ENCODE measurements at places on chromosomes 7 and 10. TPM values are rescaled to one million over a fixed set of nuclear protein-coding genes. Genes with fewer than 3 reads are reported as not detected.

The TCERG1L gene
- total RNA-seq, result not detected

The ZCCHC24 gene
- total RNA-seq, result 18.2 TPM

The FBXO24 gene
- 0.05 TPM for total RNA-seq

The AZGP1 gene
- 0.62 TPM for total RNA-seq

The EPHB6 gene
- total RNA-seq, result 0.02 TPM

The CALHM3 gene
- total RNA-seq, result 0.39 TPM

The ACSM6 gene
- not detected for total RNA-seq

The NPSR1 gene
- total RNA-seq, result not detected

GRCh38 chr7:32037650-32038198 lies 32.5 kb downstream of the PDE1C start:
- peak; percentile 51 for DNase-seq

DNA sequence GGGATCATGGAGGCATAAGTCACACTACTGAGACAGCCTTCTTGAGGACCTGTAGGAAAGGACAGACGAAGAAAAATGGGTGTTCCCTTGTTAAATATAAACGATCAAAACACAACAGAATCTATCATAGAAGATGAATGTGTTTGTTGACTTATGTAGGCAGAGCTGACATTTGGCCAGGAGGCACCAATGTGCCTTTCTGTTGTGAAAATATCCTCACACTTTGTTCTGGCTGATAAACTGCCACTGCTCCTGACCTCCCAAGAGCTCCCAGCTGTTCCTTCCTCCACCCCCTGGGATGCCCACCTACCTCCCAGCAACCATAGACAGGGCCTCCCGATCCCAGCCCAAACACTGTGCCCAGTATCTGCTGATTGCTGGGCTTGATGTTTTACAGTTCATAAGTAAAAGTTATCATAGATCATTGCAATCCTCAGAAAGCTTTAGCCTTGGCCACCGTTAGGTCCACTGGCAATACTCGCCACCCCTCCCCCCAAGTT lies 116.6 kb downstream of the CTTNBP2 start:
- no peak for DNase-seq

- DNase-seq, result peak; percentile 39
Observed at GRCh38 chr7:127652333-127653248, 597 bp downstream of the SND1 start.

GRCh38 chr10:113381981-113382509 lies 170.8 kb upstream of the HABP2 start:
- peak; percentile 45 for DNase-seq

GRCh38 chr10:114697061-114697598 lies 39.1 kb upstream of the ABLIM1 start:
- DNase-seq, result peak; percentile 97

- no peak for DNase-seq
Observed at GRCh38 chr7:151207804-151208203, 2.5 kb downstream of the H2BK1 start.

DNA sequence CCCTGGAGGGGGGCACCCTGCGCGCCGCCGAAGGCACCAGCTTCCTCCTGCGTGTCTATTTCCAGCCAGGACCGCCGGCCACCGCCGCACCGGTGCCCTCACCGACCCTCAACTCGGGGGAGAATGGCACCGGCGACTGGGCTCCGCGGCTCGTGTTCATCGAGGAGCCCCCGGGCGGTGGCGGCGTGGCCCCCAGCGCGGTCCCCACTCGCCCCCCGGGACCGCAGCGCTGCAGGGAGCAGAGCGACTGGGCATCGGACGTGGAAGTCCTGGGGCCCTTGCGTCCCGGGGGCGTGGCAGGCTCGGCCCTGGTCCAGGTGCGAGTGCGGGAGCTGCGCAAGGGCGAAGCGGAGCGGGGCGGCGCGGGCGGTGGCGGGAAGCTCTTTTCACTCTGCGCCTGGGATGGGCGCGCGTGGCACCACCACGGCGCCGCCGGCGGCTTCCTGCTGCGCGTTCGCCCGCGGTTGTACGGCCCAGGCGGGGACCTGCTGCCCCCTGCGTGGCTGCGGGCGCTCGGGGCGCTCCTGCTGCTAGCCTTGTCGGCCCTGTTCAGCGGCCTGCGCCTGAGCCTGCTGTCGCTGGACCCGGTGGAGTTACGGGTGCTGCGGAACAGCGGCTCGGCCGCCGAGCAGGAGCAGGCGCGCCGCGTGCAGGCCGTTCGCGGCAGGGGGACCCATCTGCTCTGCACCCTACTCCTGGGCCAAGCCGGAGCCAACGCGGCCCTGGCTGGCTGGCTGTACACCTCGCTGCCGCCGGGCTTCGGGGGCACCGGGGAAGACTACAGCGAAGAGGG lies 594 bp downstream of the CNNM1 start:
- peak; percentile 19 for DNase-seq

DNA sequence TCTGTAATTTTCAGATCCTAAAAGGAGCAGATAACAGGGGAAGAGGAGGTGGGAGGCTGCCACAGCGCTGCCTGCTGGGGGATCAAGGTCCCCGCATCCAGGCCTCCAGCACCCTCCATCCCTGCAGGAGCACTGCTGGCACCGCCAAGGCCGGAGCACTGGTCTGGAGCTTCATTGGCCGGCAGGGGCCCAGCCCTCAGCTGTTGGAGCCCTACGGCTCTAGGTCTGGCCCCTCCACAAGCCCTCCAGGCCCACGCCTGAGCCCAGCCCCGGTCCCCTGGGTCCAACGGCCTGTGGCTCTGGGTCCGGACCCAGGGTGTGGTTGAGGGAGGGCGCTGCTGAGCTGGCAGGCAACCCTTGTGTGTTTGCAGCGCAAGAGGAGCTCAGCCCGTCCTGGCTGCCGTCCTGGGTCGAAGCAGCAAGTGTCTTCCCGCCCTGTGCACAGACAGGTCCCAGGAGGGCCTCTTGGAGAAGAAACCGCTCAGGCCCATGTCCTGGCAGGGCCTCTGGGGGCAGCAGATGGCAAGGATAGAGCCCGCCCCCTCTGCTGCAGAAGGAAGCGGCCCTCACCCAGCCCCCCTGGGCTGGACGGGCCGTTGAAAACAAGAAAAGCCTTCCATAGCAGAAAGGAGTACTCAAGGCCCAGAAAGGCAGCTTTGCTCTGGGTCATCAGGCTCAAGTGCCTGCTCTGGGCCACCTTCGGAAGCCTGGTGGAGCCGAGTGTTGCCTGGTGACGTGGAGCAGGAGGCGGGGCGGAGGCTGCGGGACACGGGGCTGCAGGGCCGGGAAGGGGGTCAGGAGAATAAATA lies 54.3 kb upstream of the TNRC18 start:
- no peak for DNase-seq

DNA sequence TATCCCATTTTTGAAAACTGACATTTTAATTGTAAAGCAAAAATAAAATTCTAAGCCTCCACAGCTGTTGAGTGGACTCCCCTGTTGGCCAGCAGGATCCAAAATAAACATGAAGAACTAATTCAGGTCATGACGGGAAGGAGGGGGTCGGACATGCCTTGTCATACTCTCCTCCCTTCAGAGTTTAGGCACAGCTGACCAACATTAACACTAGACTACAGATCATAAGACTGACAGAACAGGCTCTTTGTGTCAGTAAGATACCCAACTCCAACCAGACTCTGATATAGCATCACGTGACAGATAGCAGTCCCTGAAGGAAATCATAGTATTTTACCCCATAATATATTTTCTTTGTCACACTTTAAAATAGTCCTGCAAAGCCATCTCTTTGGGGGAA lies 20.9 kb upstream of the ZNF12 start:
- DNase-seq, result no peak

DNA sequence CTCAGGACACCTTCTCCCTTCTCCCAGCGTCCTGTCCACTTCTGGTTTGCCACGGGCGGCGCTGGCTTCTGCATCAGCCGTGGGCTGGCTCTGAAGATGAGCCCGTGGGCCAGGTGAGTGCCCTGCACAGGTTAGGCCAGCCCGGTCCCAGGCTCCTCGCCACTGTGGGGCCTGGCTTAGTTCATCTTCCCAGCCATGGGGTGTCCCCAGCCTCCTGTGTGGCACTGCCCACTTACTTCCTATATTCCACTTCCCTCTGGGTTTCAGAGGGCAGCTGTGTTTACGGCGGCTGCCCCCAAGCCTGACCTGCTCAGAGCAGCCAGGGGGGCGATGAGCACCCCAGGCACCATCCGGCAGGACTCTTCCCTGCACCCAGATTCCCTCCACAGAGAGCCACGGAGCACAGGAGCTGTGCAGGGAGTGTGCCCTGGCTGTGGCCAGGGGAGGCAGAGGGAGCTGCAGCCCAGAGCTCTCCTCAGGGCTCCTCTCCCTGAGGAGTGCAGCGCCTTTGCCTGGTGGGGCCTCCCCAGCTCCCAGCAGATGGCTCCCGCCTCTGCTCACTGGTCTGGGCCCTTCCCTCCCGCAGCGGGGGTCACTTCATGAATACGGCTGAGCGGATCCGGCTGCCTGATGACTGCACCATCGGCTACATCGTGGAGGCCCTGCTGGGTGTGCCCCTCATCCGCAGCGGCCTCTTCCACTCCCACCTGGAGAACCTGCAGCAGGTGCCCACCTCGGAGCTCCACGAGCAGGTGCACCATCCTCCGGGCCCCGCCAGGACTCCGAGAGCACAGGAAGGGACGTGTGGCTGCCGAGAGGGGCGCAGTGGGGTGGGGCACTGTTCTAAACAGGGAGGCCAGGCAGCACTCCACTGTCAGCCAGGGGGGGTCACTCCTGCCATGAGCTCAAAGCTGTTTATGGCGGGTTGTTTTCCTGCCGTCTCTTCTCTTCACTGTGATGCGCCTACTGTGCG lies 6.4 kb downstream of the LFNG start:
- peak; percentile 37 for DNase-seq

GRCh38 chr10:91571671-91572070 lies 61.2 kb downstream of the PPP1R3C start:
- no peak for DNase-seq

GRCh38 chr10:16986082-16986405 lies 143.6 kb downstream of the CUBN start:
- DNase-seq, result no peak

- DNase-seq, result no peak
Observed at GRCh38 chr7:154783281-154783909, 219.5 kb downstream of the PAXIP1 start.

- peak; percentile 26 for DNase-seq
Observed at GRCh38 chr10:14904316-14904732, 25.7 kb downstream of the SUV39H2 start.

GRCh38 chr7:13920053-13920697 lies 69.3 kb downstream of the ETV1 start:
- DNase-seq, result peak; percentile 98

DNA sequence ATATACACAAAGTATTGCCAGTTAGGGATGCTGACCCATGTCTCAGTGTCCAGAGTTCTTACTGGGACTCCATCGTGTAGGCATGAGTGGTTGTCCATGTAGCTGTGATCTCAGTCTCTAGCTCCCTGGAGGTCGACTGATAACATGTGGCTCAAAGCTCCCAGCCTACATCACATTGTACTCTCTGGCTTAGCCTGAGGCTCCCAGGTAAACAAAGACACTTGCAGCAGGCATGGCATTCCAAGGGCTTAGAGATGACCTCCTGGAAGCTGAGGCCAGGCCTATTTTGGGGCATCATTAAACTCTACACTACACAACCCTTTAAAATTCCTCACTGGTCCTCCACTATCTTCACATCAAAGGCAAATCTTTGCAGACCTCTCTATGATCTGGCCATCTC lies 100.8 kb upstream of the DOCK1 start:
- DNase-seq, result no peak

GRCh38 chr10:22649390-22649841 lies 65.0 kb downstream of the PIP4K2A start:
- DNase-seq, result no peak

DNA sequence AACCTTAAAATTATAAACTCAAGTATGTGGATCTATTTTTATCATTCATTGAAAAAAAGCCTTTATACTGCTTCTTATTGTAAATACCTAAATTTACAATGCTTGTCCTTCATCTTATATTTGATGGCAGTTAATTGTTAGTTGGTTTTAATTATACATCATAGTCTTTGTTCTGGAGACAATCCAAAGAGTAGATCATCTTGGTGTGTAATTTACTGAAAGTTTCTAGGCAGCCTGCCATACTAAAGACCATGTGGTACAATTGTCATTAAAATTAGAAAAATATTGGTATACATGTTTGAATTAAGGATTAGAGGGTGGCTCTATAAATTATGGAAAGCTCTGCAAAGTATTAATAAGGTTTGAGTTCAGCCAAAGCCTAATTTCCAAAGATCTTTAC lies 231.4 kb downstream of the KCND2 start:
- DNase-seq, result no peak

- DNase-seq, result no peak
Observed at GRCh38 chr10:29228562-29228961, 60.3 kb upstream of the LYZL1 start.

GRCh38 chr7:138726288-138726687 lies 25.1 kb upstream of the SVOPL start:
- no peak for DNase-seq

- no peak for DNase-seq
Observed at GRCh38 chr10:74855439-74855838, 29.0 kb downstream of the KAT6B start.

GRCh38 chr7:81492910-81493309 lies 276.9 kb downstream of the HGF start:
- DNase-seq, result no peak

DNA sequence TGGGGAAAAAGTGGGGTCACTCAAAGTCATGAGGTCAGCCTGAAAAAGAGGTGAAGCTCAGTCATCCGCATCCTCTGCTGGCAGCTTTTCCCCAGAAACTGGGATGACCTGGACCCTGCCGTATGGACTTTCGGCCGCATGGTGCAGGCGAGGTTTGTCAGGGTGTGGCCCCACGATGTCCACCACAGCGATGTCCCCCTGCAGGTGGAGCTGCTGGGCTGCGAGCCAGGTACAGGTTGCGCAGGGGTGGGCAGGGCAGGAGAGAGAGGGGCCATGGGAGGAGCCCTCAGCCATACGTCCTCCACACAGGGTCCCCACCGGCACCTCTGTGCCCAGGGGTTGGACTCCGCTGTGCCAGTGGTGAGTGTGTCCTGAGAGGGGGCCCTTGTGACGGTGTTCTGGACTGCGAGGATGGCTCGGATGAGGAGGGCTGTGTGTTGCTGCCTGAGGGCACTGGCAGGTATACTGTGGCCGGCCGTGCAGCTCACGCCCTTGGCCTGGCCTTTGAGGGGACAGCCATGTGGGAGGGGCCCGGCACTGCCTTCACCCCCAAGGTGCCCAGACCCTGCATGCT lies 23.0 kb upstream of the ZNF467 start:
- DNase-seq, result no peak

DNA sequence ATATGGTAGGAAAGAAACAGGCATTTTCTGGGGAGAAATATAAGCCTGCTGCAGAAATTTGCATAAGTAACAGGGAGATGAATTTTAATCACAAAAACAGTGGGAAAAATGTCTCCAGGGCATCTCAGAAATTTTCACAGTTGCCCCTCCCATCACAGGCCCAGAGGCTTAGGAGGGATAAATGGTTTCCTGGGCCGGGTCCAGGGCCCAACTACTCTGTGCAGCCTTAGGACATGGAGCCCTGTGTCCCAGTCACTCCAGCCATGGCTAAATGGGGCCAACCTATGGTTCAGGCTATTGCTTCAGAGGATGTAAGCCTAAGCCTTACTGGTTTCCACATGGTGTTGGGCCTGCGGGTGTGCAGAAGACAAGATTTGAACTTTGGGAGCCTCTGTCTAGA lies 9.2 kb downstream of the OR6B1 start:
- DNase-seq, result no peak
